ENCODE measurements at places on chromosomes 12 and 14.

GRCh38 chr14:26598081-26598671, 343 bp upstream of the NOVA1 start:
- DNase-seq, result no peak

GRCh38 chr12:50862316-50862715, 19.6 kb downstream of the TMPRSS12 start:
- no peak for DNase-seq

GRCh38 chr12:80472911-80473500, 29.0 kb downstream of the PTPRQ start:
- no peak for DNase-seq

- DNase-seq, result no peak
These were observed 20.5 kb downstream of the MEG3 start for GRCh38 chr14:100846309-100846859.

DNA sequence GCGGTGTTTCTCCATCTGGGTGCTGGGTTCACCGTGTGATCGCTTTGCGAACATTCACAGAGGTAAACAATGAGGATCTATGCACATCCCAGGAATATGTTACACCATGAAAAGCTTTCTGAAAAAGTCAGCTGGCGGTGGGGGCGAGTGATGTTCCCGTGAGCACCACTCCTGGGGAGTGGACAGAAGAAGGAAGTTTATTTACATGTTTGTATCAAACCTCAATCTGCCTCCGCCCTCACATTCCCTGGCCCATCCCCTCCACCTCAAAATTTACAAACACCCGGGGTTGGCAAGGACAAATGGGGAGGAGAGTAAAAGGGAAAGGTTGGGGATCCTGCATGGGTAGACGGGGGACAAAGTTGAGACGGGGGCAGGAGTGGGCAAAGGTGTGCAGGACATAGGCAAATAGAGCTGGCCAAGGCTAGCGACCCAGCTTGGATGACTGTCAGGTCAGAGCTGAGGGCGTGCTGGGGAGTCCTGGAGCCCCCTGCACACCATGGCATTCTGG, 6.9 kb downstream of the TNFRSF1A start:
- DNase-seq, result no peak

DNA sequence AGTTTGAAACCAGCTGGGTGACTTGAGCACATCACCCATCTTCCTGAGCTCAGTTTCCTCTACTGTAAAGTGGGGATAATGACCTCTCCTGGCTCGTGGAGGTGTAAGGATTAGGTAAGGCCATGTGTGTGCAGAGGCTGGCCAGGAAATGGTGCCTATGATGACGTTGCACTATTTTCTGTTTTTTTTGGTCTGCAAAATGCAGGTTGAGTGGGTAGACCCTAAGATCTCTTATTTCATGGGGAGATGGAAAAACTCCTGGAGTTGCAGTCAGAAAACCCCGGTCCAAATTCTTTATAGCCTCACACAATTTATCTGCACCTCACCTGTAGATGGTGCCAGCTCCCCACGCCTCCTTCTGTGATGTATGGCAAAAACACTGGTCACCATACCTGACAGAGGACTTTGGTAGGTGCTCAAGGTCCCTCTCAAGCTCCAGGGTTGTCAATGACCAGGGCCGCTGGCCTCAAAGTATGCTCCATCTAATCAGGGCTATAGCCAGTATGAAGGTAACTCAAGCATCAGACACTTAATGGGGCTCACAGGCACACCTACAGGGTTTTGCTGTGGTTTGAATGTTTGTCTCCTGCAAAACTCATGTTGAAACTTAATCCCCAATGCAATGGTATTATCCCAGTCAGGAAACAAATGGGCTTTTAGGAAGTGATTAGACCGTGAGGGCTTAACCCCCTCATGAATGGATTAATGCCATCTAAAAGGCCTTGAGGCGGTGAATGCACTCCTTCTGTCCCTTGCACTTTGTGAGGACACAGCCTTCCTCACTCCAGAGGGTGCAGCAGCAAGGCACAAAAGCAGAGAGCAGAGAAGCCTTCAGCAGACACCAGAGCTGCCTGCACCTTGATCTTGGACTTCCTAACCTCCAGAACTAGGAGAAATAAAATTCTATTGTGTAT, 17.6 kb downstream of the C14orf132 start:
- no peak for DNase-seq

DNA sequence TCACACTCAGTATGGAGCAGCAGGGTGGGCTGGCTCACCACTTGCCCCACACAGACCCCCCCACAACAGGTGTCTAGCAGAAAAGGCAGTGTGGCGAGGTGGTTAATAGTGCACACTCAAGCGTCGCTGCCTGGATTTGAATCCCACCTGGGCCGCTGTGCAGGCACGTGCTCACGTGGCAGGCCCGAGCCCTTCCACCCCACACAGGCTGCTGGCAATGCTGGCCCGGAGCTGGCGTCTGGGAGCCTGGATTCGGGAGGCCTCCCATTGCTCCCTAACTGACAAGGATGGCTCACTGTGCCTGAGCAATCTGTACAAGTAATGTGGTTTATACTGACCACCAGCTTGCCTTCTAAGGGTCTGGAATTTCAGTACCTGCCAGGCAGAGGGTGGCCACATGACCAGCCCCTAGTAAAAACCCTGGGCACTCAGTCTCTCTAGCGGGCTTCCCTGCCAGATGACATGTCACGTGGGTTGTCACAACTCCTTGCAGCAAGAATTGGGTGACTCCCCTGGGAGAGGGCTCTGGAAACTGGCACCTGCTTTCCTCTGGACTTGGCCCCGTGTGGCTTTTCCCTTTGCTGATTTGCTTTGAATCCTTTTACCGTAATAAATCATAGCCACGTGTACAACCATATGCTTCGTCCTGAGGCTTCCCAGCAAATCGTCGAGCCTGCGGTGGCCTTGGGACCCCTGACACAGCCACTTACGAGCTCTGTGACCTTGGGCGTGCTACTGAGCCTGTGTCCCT, 72.8 kb downstream of the SCARB1 start:
- DNase-seq, result no peak

- no peak for DNase-seq
These were observed 47.5 kb upstream of the RIN3 start for GRCh38 chr14:92466059-92466458.

GRCh38 chr14:99234961-99235571, 36.9 kb downstream of the BCL11B start:
- DNase-seq, result peak; percentile 87

DNA sequence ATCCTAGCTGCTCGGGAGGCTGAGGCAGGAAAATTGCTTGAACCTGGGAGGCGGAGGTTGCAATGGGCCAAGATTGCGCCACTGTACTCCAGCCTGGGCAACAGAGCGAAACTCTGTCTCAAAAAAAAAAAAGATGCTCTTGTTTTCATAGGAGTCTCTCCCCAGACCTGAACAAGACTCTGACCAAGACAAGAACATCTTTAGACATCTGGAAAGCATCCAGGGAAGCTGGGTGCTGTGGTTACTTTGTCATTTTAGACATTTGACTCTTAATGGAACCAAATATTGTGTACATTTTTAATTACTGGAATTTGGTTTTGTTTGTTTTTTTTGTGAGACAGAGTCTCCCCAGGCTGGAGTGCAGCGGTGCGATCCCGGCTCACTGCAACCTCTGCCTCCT, 21.1 kb upstream of the ATF1 start:
- DNase-seq, result no peak

DNA sequence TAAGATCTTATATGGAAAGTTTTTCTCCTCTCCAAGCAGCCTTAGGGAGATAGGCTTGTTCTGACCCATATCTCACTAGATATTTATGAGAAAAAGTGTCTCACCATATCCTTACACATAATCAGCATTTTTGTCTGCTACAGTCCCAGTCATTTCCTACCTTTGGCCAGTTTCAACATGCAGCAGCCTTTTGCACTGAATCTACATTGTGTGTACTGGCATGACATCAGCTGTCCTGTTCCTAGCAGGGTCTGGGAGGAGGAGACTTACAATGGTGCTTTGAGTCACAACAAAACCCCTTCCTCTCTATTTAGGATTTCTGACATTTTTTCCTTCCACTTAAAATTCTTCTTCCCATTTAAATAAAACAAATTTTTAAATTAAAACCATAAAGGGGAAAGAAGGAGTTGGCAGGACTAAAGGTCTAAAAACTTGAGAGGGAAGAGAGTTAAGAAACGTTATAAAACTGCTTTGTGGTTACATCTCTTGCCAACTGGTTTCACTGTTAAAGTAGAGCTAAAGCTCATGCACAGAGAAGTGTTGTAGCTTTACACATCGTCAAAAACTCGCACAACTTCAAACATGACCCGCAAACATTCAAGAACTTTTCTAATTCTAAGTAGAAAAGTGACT, 53.3 kb upstream of the CERS5 start:
- no peak for DNase-seq

DNA sequence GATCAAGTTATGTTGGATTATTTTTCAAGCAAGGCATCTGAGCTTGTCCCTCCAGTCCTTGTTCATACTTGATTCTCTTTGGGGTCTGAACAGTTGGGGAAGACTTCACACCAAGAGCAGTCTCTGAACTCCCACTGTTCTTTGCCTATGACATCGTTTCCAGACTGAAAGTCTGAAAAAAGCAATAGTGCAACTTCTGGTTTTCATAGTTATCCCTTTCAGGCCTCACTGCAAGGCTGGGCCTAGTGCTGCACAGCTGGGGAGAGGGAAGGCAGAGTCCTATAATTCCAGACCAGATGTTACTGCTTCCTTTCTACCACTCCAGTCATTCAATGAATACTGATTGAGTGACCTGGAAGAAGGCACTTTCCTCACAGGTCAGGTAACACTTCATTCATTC, 187.1 kb upstream of the CCND2 start:
- DNase-seq, result no peak

- DNase-seq, result no peak
These were observed 74.6 kb upstream of the MYL2 start for GRCh38 chr12:110995016-110995415.

GRCh38 chr14:90111895-90112534, 50.2 kb downstream of the KCNK13 start:
- no peak for DNase-seq

DNA sequence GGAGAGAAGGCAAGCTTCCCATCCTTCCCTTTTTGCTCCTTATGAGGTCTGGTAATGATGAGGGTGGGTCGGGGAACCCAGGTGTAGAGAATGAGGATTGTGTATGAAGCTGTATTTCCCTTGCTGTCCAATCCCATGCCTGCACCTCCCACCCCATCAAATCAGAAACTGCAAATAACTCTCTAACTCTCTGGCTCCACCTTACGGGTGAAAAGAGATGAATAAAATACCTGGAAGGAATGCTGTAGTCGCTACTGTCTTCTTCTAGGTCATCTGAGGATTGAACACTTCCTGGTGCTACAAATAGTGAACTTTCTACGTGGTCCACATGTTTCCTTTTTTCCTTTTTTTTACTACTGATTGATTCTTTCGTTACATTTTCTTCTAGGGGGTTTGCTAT, 38.9 kb upstream of the DICER1 start:
- DNase-seq, result no peak

GRCh38 chr14:68683326-68683725, 109.5 kb downstream of the ZFP36L1 start:
- DNase-seq, result no peak

GRCh38 chr12:67447180-67447579, 178.0 kb downstream of the CAND1 start:
- no peak for DNase-seq

- no peak for DNase-seq
These were observed 97.3 kb upstream of the ALX1 start for GRCh38 chr12:85182699-85183098.

DNA sequence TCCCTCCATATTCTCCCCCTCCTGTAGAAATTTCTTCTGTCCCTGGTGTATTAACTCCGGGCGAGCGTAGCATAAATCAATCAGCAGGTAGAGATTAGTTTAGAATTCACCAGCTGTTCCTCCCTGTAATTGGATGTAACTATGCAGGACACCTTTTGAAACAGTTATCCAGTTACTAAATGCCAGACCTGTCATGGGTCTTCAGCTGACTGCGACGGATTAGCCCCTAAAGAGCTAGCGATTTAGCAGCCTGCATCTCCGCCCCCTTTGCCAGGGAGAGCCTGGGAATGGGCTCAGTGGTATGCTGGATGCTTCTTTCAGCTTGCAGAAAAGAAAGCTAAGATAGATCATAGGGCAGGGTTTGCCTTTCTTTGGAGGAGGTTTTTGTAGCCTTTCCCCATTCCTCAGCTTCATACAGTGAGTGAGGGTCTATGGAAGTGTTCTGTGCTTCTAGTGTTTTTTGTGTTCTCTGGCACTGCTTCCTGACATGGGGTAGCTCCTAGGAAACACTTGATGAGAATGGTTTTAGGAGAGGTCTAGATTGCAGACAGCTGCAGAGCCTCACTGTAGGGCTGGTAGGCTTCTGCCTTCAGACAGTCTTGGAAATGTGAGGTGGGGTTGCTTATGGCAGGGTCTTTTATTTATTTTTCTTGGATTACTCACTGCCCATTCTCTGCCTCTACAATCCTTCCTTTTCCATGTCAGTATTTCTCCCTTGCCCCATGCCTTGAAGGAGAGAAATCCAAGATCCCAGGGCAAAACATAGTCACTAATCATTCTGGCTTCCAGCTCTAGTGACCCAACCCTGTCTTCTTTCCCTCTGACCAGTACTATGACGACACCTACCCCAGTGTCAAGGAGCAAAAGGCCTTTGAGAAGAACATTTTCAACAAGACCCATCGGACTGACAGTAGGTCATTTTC, 16.7 kb downstream of the COPZ1 start:
- no peak for DNase-seq

- no peak for DNase-seq
These were observed 26.0 kb upstream of the VPS37B start for GRCh38 chr12:122921917-122922316.

- DNase-seq, result no peak
These were observed 136.2 kb downstream of the STXBP6 start for GRCh38 chr14:24913746-24914145.

- no peak for DNase-seq
These were observed 89.2 kb downstream of the ARF6 start for GRCh38 chr14:49982082-49982481.

GRCh38 chr12:4954621-4955354, 45.1 kb downstream of the KCNA1 start:
- no peak for DNase-seq

DNA sequence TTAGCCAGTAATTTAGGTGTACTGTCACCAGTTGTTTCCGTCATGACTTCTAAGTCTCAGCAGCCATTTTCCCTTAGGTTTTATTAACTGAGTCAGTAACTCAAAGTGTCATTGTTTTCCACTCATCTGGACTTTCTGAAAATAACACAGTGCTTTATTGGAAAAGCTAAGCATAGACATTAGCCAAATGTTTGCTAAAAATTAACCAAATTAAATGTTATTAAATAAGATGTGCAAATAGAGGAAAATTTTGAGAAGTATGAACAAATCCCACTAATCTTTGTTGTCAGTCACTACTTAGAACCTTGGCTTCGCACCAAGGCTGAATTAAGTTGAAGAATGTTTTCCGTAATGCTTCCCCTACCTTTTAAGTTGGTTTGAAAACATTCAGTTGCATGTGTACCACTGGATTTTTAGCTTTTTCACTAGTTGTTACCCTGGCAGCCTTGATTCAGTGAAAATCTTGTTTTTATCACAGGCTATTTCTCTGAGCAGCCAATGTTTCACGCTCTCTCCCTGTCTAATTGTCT, 43.0 kb downstream of the BORCS5 start:
- DNase-seq, result no peak

GRCh38 chr12:127893895-127894609, 372.9 kb upstream of the TMEM132C start:
- no peak for DNase-seq

GRCh38 chr14:106174206-106174605, 647.8 kb downstream of the TMEM121 start:
- peak; percentile 57 for DNase-seq

- DNase-seq, result peak; percentile 59
These were observed 2.7 kb downstream of the CMTM5 start for GRCh38 chr14:23379366-23380196.

All from T follicular helper cell (primary cell).